ENCODE measurements at places on chromosomes 1 and 21.

DNA sequence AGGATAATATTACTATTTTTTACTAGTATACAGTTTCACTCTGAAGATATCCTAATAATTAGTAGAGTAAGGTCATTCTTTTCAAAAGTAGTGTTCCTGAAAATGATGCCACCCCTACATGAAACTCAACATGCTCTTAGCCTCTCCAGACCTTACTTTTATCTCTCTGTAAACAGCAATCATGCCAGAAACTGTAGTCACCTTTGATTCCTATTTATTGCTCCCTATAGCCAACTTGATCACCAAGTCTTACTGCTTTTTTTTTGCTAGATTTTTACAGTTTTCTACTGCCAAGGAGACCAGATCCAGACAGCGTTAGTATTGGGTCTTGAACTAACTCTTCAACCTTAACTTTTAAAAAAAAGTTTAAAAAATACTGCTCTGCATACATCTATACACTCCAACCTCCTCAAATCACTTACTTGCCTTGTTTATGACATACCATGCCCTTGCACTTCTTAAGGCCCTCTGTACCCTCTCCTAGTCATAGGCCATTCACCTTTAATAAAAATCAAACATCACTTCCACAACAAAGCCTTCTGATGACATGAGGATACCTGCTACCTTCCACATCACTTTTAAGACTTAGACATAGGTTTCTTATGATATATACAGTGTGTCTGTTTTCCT lies 36.1 kb downstream of the ZNHIT6 start:
- no peak for DNase-seq

DNA sequence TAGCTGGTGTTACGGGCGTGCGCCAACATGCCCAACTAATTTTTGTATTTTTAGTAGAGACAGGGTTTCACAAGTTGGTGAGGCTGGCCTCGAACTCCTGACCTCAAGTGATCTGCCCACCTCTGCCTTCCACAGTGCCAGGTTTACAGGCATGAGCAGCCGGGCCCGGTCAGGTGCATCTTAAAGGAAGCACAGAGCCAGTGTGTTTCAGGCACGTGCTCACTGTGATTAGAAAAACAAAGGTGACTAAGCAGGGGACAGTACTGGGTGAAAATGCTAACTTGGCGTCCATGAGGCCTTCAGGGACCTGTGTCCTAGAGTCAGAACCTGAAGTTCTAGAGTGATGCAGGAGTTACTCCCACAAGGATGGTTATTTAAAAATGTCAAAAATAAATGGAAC lies 60.0 kb upstream of the GJA8 start:
- DNase-seq, result no peak

- no peak for DNase-seq
Observed at GRCh38 chr1:46526013-46526690, 25.3 kb downstream of the KNCN start.

GRCh38 chr1:207997486-207998268 lies 86.8 kb upstream of the CD34 start:
- DNase-seq, result peak; percentile 53

GRCh38 chr1:231676487-231676886 lies 49.9 kb downstream of the DISC1 start:
- DNase-seq, result no peak

GRCh38 chr1:205668951-205669340 lies 11.4 kb downstream of the SLC45A3 start:
- no peak for DNase-seq

DNA sequence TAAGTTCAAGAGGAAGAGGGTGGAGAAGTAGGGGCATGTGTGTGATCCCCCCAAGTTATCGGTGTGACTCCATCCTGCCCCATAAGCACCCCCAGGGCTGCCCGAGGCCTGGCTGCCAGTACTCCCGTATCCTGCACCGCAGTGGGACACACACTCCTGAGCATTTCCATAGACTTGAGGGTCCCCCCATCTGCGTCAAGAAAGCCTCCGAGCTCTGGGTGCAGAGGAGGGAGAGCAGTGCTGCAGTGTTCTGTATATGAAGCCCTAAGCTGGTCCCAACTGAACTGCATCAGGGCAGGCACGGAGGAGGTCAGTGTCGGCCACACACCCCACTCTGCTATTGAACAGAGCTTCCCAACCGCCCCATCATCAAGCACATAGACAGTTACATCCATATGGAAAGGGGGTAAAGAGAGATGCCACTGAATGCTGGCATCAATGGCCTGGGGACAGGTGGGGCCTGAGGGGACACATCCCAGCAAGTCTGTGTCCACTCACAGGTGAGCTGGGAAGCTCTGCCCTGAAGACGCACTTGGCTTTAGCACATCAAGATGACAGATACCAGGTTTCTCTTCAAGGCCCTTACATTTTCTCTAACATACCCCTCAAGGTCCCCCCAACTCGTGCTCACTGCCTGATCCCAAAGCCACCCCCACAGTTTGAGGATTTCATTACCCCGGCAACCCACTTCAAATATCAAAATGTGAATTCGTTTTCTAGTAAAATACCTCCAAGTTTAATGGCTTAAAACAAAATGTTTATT lies 64.3 kb downstream of the EVA1C start:
- no peak for DNase-seq

DNA sequence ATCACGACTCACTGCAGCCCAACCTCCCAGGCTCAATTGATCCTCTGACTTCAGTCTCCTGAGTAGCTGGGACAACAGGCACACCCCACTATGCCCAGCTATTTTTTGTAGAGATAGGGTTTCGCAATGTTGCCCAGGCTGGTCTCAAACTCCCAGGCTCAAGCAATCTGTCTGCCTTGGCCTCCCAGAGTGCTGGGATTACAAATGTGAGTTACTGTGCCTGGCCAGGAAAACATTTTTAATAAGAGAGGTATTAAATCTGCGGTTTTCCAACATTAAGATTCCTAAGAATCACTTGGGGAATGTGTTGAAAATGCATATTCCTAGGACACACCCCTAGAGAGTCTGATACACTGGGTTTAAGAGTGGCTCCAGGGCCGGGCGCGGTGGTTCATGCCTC lies 8.7 kb downstream of the CSF1 start:
- no peak for DNase-seq

- peak; percentile 27 for DNase-seq
Observed at GRCh38 chr1:154608397-154609270, 648 bp upstream of the ADAR start.

DNA sequence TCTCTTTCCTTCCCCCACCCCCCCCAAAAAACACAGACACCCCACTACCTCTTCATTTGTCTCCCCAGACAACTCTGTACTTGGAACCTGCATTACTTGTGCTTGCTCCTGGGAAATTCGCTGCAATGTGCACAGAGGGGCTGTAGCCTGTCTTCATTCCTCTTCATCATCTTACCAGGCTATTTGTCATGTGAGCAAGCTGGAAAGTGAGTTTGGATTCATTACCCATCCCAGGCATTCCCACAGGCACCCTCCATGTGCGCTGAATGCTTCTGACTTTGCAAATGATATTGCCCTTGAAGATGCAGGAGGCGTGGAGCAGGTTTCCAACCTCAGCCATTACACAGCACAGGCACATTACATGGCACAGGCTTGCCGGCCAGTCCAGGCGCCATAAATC lies 494.9 kb downstream of the KIF26B start:
- DNase-seq, result no peak

GRCh38 chr1:182861994-182862393 lies 22.8 kb downstream of the DHX9 start:
- DNase-seq, result no peak

GRCh38 chr1:21022279-21023040 lies 154.2 kb downstream of the EIF4G3 start:
- DNase-seq, result peak; percentile 33

- no peak for DNase-seq
Observed at GRCh38 chr1:239389703-239390102, 3.3 kb downstream of the CHRM3 start.

- no peak for DNase-seq
Observed at GRCh38 chr1:100523038-100523652, 14.8 kb upstream of the GPR88 start.

- no peak for DNase-seq
Observed at GRCh38 chr1:91335603-91336002, 69.0 kb downstream of the HFM1 start.

DNA sequence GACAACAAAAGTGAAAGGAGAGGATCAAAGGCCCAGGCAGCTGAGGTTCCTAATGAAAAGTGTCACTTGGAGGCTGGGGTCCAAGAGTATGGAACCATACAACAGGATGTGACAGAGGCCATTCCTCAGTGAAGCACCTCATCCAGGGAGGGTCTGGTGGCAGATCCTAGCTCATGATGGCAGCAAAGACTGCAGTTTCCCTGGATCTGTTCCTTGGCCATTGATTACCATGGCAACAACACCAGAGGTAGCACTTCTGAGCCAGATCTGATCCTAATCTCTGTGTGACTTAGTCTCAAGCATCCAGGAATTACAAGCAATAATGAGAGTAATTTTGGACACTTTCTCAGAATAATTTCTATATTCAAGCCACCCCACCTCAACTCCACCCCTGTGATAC lies 12.9 kb downstream of the FAM177B start:
- no peak for DNase-seq

DNA sequence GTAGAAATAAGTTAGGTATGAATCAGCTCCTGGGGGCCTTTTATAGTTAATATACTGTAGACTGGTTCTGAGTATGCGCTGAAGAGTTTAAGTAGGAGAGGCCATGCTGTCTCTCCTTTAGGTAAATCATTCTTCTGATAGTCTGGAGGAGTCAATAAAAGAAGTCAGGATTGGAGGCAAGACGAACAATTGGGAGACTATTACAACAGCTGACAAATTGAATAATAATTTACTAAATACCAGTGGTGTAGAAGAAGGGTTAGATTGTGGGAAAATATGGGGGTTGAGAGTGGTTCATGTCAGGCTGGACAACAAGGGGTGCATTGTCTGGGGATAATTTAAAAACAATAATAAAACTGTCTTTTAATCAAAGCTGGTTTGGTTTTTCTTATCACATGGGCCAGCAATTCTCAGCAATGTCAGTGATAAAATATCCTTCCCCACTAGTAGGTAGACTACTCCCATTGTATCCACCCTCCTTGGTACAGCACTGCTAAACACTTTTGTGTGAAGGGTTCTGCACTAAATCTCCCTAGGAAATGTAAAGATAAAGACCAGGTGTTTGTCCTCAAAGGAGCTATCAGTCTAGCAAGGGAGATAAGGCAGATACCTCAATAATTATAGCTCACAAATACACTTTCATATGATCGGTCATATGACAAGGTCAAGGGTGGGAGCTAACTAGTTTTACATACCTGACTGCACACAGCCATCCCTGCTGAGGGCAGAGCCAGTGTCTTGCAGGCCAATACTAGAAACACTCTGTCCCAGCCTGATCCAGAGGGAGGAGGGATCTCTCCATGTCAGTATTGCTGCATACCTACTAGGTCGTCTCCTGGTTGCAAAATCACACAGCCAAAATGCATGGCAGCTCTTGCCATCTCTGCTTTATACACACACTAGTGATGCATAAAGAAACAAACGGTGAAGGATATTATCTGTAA lies 299.7 kb downstream of the VAV3 start:
- no peak for DNase-seq

DNA sequence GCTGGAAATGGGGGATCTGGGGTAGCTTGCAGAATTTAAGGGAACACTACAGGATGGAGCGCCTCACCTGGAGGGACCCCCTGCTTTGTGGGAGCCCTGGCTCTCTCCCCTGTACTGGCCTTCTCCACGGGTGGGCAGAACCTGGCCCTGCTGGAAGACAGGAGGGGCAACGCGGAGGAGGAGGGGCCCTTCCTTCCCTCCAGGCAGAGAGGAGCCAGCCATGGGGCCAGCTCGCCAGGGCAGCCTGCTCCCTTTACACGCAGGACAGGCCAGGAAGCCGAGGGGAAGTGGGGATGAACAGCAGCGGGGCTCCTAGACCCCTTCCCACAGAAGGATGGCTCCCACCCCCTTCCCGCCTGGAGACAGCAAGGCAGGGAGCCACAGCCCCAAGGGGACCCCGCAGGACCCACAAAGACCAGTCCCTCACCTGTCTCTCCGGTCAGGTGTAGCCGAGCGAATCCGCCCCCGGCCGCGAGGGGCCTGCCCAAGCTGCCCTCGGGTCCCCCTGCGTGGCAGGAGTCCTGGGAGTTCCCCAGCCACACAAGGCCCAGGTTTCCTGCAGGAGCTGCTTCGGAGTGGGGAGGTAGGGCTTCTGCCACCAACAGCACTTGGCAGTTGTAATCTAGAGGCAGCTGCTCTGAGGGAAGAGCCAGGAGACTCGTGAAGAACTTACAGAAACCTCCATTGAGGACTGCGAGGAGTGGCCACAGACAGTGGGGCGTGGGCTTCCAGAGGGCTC lies 1.6 kb upstream of the SLC19A1 start:
- no peak for DNase-seq

- no peak for DNase-seq
Observed at GRCh38 chr1:185467122-185467521, 150.1 kb upstream of the IVNS1ABP start.

- no peak for DNase-seq
Observed at GRCh38 chr1:114114185-114115094, 39.2 kb downstream of the SYT6 start.

DNA sequence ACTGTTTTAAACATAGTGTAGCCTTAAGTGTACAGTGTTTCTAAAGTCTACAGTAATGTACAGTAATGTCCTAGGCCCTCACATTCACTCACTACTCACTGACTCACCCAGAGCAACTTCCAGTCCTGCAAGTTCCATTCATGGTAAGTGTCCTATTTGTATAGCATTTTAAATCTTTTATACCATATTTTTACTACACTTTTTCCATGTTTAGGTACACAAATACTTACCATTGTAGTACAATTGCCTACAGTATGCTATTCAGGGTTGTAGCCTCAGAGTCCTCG lies 3.6 kb upstream of the S100A10 start:
- DNase-seq, result no peak

DNA sequence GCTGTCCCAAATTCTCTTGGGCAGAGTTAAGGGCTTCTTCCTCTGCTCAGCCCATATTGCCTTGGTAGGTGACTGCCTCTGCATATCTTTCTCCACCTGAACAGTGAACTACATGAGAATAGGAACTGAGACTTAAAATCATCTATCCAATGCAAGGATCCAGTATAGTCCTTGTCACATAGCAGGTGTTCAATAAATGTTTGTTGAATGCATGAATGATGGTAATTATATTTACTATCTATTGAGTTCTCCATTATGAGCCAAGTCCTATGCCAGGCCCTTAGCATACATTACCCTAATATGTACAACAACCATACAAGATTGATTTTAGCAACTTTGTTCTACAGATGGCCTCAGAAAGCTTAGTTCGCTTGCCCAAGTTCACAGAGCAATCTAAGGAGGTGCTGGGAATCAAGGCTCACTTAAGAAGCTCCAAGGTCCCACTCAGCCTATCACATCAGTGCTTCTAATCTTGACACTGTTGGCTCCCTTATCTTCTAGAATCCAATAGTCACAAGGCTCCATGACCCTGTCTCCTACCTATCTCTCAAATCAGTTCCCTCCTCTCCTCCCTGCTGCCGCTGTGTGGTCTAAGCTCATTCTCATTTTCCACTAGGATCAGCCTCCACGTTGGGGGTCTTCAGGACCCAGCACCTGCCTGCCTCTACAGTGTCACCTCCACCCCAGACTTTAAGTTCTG lies 2.2 kb upstream of the CDK18 start:
- no peak for DNase-seq
